CD4-positive, alpha-beta T cell (primary cell): ENCODE measurements at places on chromosomes 4 and X. TPM values are rescaled to one million over a fixed set of nuclear protein-coding genes. Genes with fewer than 3 reads are reported as not detected.

NIPAL1 gene
- 0.85 TPM for total RNA-seq

PPP1R2C gene
- not detected for total RNA-seq

- no peak for DNase-seq
Observed at GRCh38 chr4:148757171-148757570, 315.0 kb upstream of the NR3C2 start.

SAGE1 gene
- not detected for total RNA-seq

GRCh38 chr4:77586951-77587383 is 18.7 kb upstream of the CXCL13 start:
- DNase-seq = no peak

PRKG2 gene
- total RNA-seq = 0.27 TPM

- DNase-seq = no peak
Observed at GRCh38 chr4:183395395-183395794, 49.0 kb upstream of the CDKN2AIP start.

SCD5 gene
- total RNA-seq = 0.25 TPM

- DNase-seq = no peak
Observed at GRCh38 chrX:38108364-38108763, 102.0 kb downstream of the SYTL5 start.

RHOH gene
- total RNA-seq = 317 TPM

GRCh38 chrX:20452487-20452886 is 185.8 kb upstream of the RPS6KA3 start:
- no peak for DNase-seq

SPANXA1 gene
- not detected for total RNA-seq

TMEM144 gene
- total RNA-seq = 0.45 TPM

HSFX2 gene
- total RNA-seq = not detected

DNA sequence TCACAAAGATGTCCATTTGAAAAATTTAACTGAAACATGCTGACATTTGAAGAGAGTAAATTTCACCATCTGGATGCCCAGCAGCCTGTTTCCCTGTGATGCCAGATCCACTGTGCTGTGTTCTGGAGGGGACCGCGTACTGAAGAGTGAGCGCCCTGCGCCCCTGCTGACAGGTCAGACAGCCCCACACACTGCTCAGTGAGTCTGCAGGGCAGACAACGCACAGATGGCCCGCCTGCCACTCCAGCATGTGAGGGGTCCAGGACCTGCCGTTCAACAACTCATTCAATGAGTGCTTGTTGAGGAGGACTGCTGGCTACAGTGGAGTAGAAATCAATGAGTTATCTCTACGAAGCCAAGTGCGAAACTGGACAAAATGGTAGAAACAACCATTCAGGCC is 49.2 kb downstream of the FGFRL1 start:
- no peak for DNase-seq

- DNase-seq = no peak
Observed at GRCh38 chr4:137997496-137997895, 244.7 kb downstream of the SLC7A11 start.

DNA sequence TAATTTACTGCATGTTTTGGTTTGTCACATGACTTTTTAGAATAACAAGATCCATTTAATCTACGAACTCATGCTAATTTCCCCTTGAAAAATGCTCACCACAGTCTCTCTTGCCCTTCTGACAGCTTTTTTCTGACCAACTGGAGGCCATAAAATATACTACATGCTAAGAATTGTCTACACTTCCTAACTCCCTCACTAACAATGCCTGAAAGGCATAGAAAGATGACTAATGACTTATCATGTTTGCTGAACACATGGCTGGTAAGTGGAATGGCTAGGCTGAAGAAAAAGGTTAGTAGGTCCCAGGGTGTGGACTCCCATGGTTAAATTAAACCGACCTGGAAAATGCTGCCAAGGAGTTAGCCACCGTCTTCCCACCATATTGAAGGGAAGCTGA is 309.9 kb downstream of the SPOCK3 start:
- DNase-seq = no peak

GRCh38 chr4:112316360-112316759 is 19.2 kb downstream of the ALPK1 start:
- no peak for DNase-seq

HPSE gene
- 1.5 TPM for total RNA-seq

PTPN13 gene
- total RNA-seq = 4.1 TPM

RPA4 gene
- 0.14 TPM for total RNA-seq
